ENCODE measurements at places on chromosomes 2 and 18.

DNA sequence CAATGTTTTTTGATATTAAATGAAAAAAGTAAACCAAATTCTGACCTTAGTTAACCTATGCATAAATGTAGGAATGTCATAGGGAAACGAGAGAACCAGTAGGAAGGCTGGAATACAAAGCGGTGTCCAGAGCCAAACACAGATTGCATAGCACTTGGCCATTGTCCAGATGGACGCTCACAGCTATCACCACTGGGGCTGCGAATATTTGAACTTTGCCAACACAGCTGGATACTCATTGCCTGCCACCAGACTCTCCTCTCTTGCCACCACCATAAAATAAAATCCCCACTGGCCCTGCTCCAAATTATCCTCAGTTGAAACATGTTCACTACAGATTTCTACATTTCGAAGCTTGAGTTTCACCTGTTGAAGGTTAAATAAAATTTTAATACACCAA is 159.3 kb upstream of the GULP1 start:
- no peak for DNase-seq

GRCh38 chr2:95074663-95075439 is 46.8 kb downstream of the MRPS5 start:
- no peak for DNase-seq

DNA sequence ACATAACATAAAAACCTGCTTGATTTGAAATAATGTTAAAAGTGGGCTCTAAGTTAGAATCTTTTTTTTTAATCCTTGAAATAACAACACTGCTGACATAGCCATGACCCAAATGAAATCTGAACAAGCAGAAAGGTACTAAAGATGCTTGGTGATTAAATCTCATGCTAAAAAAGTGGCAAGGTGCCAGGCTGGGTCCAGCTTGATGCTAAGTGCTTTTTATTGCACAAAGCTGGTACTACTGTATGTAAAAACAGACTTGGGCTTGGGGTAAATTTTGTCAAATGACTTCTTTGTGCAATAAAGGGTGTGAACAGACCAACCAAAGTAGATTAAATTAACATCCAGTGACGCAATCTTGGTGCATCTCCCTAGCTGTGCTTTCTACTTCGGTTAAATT is 13.4 kb downstream of the BCL11A start:
- DNase-seq, result no peak

- peak; percentile 33 for DNase-seq
Observed at GRCh38 chr2:100606726-100607343, 44.0 kb downstream of the PDCL3 start.

GRCh38 chr18:73787316-73787715 is 360.3 kb downstream of the FBXO15 start:
- DNase-seq, result no peak

DNA sequence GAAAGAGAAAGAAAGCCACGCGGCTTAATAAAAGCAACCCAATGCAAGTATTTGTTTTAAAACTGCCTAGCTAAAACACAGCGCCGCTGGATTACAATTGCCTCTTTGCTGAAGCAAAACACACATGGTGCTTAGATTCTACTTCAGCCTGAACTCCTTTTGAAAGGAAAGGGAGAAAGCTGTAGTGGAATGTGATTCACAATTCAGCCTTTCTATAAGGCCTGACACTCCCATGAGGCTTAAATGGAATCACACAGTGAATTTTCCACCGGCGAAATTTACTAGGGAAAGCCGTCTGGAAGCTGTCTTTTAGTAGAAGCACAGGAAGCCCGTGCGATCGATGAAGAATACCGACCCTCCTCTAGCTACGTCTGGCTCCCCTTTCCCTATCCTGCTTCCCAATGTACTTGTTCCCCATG is 348.0 kb downstream of the DLGAP1 start:
- no peak for DNase-seq

DNA sequence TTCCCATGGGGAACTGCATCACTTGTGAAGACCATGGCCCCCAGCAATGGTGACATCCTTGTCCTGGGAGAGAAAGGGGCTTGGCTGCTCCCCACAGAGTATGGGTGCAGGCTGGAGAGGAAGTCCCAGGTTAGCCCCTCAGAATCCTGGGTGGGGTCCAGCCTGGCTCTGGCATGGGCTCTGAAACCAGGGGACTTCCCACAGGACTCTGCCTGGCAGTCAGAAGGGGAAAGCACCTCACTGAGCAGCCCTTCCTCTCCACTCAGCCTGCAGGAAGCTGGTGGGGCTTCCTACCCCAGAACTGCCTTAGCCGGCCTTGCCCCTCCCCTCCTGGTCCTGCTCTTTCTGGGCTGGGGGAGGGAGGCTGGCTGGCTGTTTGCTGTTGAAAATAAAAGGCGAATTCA is 3.7 kb downstream of the NEURL3 start:
- no peak for DNase-seq

DNA sequence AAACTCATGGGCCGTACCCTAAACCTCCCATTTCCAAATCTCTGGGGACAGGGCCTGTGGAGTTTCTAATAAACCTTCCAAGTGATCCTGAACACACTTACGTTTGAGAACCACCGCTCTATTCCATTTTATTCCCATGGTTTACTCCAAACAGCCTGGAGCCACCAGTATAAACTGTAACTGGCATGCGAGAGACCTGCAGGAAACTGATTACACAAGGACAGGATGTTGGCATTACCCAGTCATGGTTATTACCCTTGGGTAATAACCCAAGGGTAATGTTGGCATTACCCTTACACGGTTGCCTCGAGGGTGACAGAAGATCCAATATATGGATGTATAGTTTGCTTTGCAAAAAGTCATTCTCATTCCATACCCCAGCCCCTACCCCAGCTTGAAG is 37.0 kb upstream of the YPEL5 start:
- DNase-seq, result no peak

DNA sequence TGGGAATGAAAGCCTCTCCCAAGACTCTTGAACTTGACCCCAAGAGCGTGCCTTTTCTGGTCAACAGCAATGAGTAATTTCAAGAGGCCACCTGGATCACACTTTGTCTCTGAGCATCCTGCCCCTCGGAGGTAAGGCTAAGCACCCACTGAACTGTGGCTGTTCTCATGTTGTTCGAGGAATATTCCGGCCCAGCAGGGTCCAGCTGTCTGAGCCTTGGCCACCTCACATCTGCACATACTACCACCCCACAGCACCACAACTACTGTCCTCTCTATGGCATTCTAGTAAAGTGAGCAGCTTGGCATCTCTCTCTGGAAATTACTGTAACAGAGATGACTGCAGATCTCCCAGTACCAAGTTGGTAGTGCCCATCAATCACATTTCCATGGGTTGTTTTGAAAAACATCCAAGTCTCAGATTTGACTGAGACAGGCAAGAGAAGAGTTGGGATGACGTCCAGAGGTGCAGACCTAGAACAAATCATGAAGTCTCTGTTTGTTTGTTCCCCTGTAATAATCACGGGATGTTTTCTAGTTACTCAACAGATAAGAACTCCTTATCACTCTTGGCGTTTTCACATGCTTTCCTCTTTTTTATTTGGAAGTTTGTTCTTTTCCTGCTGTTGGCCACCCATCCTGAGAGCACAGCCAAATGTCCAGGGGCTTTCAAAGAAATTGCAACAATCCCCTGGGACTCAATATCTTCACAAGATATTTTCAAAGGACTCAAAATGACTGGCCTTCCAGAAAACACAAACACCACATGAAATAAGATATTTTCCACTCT is 336.0 kb upstream of the TNP1 start:
- no peak for DNase-seq

DNA sequence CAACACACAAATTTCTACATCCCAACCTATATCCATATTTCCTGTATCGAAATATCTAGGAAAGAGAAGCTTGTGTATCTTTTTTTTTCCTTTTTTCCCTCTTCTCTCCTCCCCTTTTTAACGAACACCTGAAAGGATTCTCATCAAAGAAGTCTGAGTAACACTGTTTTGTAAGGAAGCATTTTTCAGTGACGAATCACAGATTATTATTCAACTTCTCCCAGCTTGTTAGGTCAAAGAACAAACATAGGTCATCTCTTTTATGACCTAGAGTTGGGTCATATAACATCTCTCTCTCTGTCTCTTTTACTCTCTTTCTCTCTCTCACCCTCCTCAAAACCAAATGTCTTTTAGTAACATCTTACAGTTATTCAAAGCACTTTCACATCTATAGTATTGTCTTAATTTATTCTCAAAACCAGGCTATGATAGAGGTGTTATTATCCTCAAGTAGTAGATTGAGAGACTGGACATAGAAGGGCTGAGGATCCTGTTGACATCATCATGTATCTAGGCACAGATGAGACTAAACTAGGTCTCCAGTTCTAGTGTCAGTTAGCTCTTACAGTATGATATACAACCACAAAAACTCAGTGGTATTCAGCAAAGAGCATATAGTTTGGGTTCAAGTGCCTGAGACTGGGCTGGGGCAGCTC is 80.1 kb upstream of the SPOPL start:
- DNase-seq, result peak; percentile 19

DNA sequence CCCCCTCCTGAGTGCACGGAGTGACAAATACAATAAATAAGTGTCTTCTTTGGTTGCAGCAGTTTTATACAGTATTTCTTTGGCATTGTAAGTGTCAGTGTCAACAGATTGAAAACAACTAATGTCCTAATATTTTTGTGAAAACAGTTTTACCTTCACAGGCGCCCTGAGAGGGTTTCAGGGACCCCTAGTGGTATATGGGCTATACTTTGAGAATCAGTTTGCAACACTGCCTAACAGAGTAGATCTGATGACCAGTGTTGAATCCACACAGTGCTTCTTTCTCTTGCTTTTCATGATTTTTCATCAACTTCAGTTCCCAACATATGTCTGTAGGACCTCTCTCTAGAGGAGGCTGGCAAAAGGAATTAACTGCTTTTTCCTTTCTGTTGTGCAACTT is 162.2 kb downstream of the PRPF40A start:
- DNase-seq, result no peak

- DNase-seq, result no peak
Observed at GRCh38 chr2:86274918-86275275, 62.5 kb downstream of the REEP1 start.

GRCh38 chr2:207135801-207136457 is 29.8 kb downstream of the KLF7 start:
- no peak for DNase-seq

DNA sequence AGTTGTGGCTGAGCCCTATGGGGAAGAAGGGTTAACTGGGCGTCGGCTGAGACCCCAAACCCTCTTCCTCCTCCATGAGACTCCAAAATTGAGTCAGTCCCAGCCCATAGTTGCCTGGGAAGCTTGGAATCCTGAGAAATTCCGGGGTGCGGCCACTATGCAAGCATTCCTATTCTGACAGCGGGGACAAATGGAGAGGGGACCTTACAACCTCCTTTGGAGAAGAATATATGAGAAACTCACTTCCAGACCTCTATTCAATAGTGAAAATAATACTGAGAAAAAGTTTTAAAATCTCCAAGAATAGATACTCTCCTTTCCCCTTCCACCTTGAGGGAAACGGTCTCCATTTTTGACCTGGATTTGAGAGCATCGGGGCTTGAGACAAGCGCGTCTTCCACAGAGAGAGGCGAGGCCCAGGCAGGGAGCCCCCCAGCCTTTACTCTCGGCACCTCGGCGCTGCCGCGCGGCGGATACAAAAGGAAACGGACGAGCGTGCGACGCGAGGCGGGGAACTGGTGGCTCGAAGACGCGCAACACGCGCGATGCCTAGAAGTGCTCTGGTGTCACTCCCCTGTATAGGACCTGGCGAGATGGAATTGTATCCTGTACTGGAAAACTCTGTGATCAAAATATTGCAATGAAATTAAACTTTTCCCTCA is 11.1 kb downstream of the NR4A2 start:
- no peak for DNase-seq

DNA sequence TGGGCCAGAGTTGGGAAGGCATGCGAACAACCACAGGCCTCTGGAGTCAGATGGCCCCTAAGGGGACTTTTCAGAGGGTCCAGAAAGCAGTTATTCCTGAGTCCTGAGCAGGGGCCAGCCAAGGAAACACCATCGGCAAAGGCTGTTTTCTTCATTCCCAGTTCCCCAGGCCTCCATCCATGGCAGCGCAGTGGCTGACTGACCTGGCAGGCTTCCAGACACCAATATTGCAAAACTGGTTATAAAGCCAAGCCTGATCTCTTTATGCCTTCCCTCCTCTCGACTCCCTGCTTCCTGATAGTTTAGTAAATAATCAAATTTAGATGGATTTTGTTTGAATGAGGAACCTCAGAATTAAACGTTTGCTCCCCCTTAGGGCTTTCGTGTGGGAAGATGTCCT is 133.4 kb upstream of the ITGA6 start:
- no peak for DNase-seq

- no peak for DNase-seq
Observed at GRCh38 chr2:220282236-220282635, 654.8 kb downstream of the SLC4A3 start.

GRCh38 chr18:4060427-4061281 is 394.5 kb downstream of the DLGAP1 start:
- no peak for DNase-seq

- DNase-seq, result no peak
Observed at GRCh38 chr2:184923751-184924150, 325.4 kb downstream of the ZNF804A start.

- no peak for DNase-seq
Observed at GRCh38 chr18:39872651-39873050, 2082.4 kb upstream of the PIK3C3 start.

DNA sequence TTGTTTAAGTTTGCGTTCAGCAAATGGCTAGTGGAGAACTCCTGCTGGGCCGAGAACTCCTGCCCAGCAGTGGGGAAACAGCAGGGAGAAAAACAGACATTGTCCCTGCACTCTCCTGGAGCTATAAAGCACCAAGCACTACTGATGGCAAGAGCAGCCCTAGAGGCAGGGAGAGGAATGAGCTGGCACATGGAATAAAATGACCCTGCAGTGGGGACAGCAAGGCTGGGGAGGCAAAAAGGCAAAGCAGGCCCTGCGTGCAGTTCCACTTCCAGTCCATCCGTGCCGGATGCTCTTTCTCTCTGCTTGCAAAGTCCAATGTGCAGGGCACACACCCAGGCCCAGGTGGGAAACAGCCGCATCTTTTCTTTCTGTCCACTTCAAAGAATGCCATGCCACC is 415.5 kb downstream of the LRATD1 start:
- no peak for DNase-seq

- peak; percentile 13 for DNase-seq
Observed at GRCh38 chr2:236882930-236883329, 202.8 kb upstream of the COPS8 start.

GRCh38 chr2:182870227-182870626 is 3.8 kb upstream of the FRZB start:
- DNase-seq, result no peak

- DNase-seq, result peak; percentile 18
Observed at GRCh38 chr2:9846554-9846953, 3.3 kb downstream of the TAF1B start.

GRCh38 chr2:32064021-32064601 is 755 bp downstream of the SPAST start:
- no peak for DNase-seq

- no peak for DNase-seq
Observed at GRCh38 chr2:17709897-17710296, 43.7 kb downstream of the SMC6 start.

DNA sequence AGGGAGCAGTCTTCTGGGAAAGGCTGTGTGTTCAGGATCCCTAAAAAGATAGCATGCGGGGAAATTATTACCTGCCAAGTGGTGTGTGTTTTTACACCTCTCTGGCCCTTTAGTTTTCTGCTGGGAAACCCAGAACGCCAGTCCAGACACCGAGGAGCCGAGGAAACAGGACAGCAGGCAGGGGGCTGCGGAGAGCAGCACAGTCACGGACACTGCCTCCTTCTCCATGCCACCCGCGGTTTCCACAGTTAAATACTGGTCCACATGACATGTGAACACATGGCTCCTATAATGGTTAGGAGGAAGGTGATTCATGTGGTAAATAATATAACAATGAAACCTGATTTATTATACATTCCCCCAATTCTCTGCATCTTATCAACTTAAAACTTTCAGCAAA is 20.4 kb downstream of the CNOT11 start:
- DNase-seq, result no peak

- DNase-seq, result no peak
Observed at GRCh38 chr18:12564378-12564777, 93.5 kb downstream of the SPIRE1 start.

Data from HFFc6 (cell line).